ENCODE measurements at places on chromosomes 7 and 10. TPM values are rescaled to one million over a fixed set of nuclear protein-coding genes. Genes with fewer than 3 reads are reported as not detected.

HOXA10 gene
- total RNA-seq = 0.12 TPM

MCU gene
- total RNA-seq = 43.4 TPM

CLRN3 gene
- not detected for total RNA-seq

EPHA1 gene
- not detected for total RNA-seq

TFEC gene
- 0.17 TPM for total RNA-seq

TRIL gene
- 0.92 TPM for total RNA-seq

- H3K36me3 ChIP-seq = peaks cover 1% of the 10 kb centered on the region
- H3K4me3 ChIP-seq = no peak overlapping the region
- H3K27ac ChIP-seq = no peak overlapping the region
- H3K27me3 ChIP-seq = peaks cover 23% of the 10 kb centered on the region
- no peak for DNase-seq
These were observed 29.6 kb upstream of the ZNF467 start for GRCh38 chr7:149802966-149803365.

GRCh38 chr10:3791974-3792633, 7.1 kb upstream of the KLF6 start:
- H3K4me1 ChIP-seq = peaks cover 5% of the 10 kb centered on the region
- no peak for DNase-seq
- H3K4me3 ChIP-seq = no peak overlapping the region

GRCh38 chr7:103702454-103702853, 256.4 kb upstream of the SLC26A5 start:
- H3K4me3 ChIP-seq = no peak overlapping the region
- no peaks in the 10 kb centered on the region for H3K4me1 ChIP-seq
- H3K27me3 ChIP-seq = peaks cover 7% of the 10 kb centered on the region
- H3K36me3 ChIP-seq = no peaks in the 10 kb centered on the region

GRCh38 chr7:66170309-66171231, 34.6 kb upstream of the TPST1 start:
- DNase-seq = no peak
- no peak overlapping the region for H3K4me3 ChIP-seq
- H3K27me3 ChIP-seq = no peaks in the 10 kb centered on the region
- H3K27ac ChIP-seq = no peak overlapping the region
- no peaks in the 10 kb centered on the region for H3K36me3 ChIP-seq
- peaks cover 4% of the 10 kb centered on the region for H3K4me1 ChIP-seq

- H3K4me1 ChIP-seq = peaks cover 50% of the 10 kb centered on the region
- peak overlapping the region; percentile 5 for H3K4me3 ChIP-seq
- no peaks in the 10 kb centered on the region for H3K27me3 ChIP-seq
- H3K27ac ChIP-seq = peak overlapping the region; percentile 93
These were observed 59.1 kb downstream of the ZNF365 start for GRCh38 chr10:62433181-62433692.

- H3K27me3 ChIP-seq = no peaks in the 10 kb centered on the region
- DNase-seq = no peak
- H3K4me1 ChIP-seq = peaks cover 75% of the 10 kb centered on the region
- peak overlapping the region; percentile 52 for H3K4me3 ChIP-seq
These were observed 19.4 kb upstream of the TNS3 start for GRCh38 chr7:47601119-47601880.

- DNase-seq = no peak
- H3K36me3 ChIP-seq = peaks cover 2% of the 10 kb centered on the region
- peak overlapping the region; percentile 89 for H3K27ac ChIP-seq
These were observed 80.2 kb downstream of the PRTFDC1 start for GRCh38 chr10:24872049-24872789.

DNA sequence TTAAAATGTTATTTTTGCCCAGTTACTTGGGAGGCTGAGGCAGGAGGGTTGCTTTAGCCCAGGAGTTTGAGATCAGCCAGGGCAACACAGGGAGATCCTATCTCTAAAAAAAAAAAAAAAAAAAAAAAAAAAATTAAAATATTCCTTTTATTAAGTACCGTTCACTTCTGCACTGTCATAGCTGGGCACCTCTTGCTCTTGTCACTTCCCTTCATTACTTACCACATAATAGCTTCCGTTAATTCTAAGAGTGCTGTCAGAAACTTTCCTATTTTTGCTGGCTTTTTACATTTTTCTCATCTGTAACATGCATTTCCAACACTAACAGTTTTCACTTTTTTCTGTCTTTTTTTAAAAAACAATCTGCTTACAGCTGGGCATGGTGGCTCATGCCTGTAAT, 132.9 kb downstream of the PIP4K2A start:
- no peak overlapping the region for H3K4me3 ChIP-seq
- H3K4me1 ChIP-seq = peaks cover 3% of the 10 kb centered on the region
- H3K36me3 ChIP-seq = peaks cover 22% of the 10 kb centered on the region
- DNase-seq = no peak
- no peak overlapping the region for H3K27ac ChIP-seq
- H3K27me3 ChIP-seq = no peaks in the 10 kb centered on the region

- no peak for DNase-seq
- no peak overlapping the region for H3K27ac ChIP-seq
- no peaks in the 10 kb centered on the region for H3K27me3 ChIP-seq
- no peaks in the 10 kb centered on the region for H3K36me3 ChIP-seq
These were observed 499.1 kb downstream of the ACTR3B start for GRCh38 chr7:153258686-153259085.

DNA sequence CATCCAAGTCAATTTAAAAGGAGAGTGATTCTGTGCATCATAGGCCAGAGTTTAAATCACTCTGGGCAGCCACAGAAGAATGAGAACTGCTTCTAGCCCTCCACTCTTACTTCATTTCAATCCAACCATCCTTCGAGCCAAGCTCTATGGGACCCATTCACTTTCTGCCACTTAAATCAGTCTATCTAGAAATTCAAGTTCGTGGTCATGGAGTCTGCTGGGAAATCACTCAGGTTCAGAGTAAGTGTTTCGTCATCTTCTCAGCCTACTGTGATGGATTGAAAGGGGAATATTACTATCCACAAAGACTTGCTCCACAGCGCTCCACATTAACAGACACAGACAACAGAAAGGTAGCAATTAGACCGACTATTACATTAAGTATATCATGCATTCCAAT, 4.6 kb downstream of the DCLRE1C start:
- DNase-seq = no peak
- no peak overlapping the region for H3K27ac ChIP-seq
- peaks cover 17% of the 10 kb centered on the region for H3K4me1 ChIP-seq
- H3K36me3 ChIP-seq = peaks cover 5% of the 10 kb centered on the region

DNA sequence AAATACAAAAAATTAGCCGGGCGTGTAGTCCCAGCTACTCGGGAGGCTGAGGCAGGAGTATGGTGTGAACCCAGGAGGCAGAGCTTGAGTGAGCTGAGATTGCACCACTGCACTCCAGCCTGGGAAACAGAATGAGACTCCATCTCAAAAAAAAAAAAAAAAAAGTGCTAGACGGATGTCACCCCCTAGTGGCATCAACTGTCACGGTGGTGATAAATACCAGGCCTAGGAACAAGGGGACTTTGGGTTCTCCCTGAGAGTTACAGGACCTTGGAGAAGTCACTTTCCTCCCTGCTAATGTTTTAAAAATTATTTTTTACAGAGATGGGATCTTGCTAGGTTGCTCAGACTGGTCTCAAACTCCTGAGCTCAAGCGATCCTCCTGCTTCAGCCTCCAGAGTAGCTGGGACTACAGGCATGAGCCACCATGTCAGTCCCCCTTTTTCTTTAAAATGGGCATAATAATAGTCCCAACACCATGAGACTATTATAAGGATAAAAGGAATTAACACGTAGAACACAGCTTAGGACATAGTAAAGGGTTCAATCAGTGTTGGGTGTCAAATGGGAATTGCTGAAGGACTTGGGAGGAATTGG, 2.6 kb upstream of the TMEM130 start:
- DNase-seq = peak; percentile 13
- no peak overlapping the region for H3K4me3 ChIP-seq
- H3K27me3 ChIP-seq = no peaks in the 10 kb centered on the region
- H3K4me1 ChIP-seq = peaks cover 24% of the 10 kb centered on the region

DNA sequence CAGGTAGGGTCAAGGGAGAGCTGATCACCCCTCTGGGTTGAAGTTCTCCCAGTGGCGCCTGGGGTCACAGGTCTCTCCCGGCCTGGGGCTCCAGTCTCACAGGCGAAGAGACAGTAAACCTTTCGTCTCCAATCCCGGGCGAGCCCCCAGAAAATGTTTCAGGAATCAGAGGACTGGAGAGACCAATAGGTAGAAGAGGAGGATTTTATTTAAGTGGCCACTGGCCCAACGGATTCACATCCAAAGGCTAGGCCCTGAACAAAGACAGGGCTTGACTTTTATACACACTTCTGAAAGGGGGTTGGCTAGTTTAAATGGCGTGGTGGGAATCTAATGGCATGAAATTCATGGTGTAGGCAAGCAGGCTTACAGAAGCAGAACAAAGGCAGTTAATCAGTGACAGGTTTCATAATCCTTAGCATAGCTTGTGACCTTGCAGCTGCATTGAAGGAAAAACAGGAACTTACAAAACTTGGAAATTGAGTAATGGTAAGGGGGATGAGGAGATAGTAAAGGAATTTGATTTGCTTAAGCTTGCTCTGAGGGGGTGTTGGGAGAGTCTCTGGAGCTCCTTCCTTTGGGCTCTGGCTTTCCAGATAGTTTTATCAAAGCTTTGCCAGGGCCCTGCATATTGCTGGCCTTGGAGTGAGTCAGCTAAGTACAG, 105.5 kb downstream of the TRIM24 start:
- peaks cover 52% of the 10 kb centered on the region for H3K36me3 ChIP-seq
- no peak overlapping the region for H3K4me3 ChIP-seq
- H3K4me1 ChIP-seq = peaks cover 7% of the 10 kb centered on the region
- no peak for DNase-seq

DNA sequence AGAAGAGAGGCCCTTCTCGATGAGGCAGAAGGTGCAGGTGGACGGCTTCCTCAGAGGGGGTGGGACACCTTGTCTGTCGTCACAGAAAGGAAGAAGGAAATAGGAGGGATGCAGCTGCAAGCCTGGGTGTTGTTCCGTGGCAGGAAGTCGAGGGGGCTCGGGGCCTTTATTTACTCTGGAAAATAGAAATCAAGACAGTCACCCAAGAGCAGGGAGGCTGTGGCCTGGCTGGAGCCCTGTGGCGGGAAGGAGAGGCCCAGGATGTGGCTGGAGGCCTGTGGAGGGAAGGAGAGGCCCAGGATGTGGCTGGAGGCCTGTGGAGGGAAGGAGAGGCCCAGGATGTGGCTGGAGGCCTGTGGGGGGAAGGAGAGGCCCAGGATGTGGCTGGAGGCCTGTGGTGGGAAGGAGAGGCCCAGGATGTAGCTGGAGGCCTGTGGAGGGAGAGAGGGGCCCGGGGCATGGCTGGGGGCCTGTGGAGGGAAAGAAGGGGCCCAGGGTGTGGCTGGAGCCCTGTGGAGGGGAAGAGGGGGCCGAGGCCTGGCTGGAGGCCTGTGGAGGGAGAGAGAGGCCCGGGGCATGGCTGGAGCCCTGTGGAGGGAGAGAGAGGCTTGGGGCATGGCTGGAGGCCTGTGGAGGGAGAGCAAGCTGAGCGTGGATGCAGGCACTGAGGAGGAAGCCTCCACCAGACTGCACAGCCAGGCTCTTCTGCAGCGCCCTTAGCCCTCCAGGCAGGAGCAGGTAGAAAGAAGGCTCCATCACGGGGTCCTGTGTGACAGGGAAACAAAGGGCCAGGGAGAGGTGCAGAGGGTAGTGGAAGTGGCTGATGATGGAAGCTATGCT, 97.3 kb upstream of the SFMBT2 start:
- H3K27me3 ChIP-seq = peaks cover 9% of the 10 kb centered on the region
- H3K4me1 ChIP-seq = no peaks in the 10 kb centered on the region
- no peaks in the 10 kb centered on the region for H3K36me3 ChIP-seq
- DNase-seq = no peak
- no peak overlapping the region for H3K4me3 ChIP-seq

GRCh38 chr10:35942057-35942456, 300.0 kb upstream of the FZD8 start:
- no peaks in the 10 kb centered on the region for H3K27me3 ChIP-seq
- no peaks in the 10 kb centered on the region for H3K36me3 ChIP-seq
- H3K27ac ChIP-seq = no peak overlapping the region
- H3K4me1 ChIP-seq = peaks cover 35% of the 10 kb centered on the region
- no peak overlapping the region for H3K4me3 ChIP-seq

- no peaks in the 10 kb centered on the region for H3K27me3 ChIP-seq
- H3K27ac ChIP-seq = no peak overlapping the region
- no peak overlapping the region for H3K4me3 ChIP-seq
- peaks cover 6% of the 10 kb centered on the region for H3K4me1 ChIP-seq
These were observed 12.8 kb upstream of the ARID5B start for GRCh38 chr10:61888744-61889143.
